ENCODE measurements at places on chromosomes 4 and X.

DNA sequence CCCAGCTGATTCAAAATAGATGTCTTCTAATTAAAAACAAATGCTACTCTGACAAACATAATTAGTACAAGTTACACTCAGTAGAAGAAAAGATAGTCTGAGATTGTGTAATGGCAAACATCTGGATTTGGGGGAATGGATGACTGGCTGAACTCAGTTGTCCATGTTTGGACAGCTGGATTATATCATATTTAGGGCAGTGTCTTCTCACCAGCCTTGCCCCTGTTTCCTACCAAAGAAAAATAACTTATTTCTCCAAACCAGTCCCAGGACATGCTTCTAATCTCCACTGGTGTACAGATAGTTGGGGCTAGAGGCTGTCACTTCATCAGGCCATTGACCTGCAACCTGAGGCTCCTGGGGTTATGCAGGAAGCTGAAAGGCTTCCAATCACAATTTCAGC is 237.3 kb downstream of the USP46 start:
- DNase-seq = no peak

DNA sequence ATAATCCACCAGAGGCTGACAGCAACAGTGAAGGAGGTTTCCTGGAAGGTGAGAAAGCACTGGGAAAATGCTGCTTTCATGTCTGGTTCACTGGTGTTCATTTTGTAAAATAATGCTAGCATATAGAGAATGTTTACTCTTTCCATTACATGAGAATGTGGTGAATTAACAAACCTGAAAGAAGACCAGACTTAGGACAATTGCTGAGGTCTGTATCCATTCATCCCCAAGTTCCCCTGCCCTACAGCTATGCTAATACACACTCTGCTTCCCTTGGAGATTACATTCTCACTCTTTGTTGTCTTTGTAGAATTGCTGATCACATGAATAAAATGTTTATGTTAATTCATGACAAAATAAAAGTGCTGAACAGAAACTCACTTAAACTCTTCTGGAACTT is 99.5 kb downstream of the ARHGAP6 start:
- DNase-seq = no peak

DNA sequence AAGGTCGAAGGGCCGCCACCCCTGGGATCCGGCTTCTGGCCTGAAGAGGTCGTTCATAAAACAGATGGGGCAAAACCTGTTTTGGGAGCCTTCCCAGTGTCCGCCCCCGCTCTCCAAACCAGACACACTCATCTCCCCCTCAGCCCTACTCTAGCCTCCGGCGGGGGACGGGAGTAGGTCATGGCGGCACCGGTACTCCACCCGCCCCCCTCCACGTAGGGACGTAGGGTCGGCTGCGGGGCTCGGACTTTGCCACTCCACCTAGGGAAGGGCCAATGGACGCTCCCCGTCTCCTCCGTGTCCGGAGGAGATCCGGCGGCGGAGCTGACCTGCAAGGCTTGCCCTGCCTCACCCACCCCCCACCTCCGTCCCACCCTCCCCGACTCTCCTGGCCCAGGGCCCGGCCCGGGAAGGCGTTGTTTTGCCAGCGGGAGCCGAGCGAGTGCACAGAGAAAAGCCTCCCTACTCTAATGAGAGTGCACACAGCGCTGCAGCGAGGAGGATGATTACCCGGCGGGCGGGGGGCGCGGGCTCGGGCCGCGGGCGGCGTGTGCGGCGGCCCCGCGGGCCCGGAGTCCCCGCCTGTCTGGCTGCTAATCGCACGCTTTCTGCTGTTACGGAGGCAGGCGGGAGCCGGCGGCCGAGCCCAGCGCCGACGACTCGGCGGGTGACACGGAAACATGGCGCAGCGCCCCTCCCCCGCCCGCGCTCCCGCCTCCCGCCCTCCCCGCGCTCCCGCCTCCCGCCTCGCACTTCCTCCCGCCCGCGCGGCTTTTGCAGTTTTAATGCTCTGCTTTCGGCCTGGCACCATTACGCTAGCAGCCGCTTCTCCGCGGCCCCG is 8.3 kb upstream of the BCOR start:
- no peak for DNase-seq

GRCh38 chrX:13937370-13938050 is 92.2 kb downstream of the GEMIN8 start:
- DNase-seq = no peak

GRCh38 chrX:2632533-2633504 is 58.3 kb upstream of the CD99 start:
- DNase-seq = no peak

GRCh38 chrX:40096395-40097091 is 1.2 kb downstream of the BCOR start:
- no peak for DNase-seq

DNA sequence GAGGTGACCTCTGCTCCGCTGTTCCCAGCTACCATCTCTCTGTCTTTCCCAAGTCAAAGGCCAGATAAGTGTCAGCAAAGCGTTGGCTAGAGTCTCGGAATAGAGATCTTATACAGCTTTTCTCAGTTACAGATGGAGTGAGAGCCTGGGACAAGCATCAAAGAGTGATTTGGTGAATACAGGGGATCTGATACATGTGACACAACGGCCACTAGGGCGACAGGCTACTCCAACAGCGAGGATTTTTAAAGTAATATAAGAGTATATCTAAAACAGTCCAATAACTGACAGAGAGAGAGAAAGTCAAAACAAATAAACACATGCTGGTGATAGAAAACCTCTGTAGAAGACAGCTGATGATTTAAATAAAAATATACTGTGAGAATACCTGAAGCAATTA is 433.1 kb upstream of the SMIM31 start:
- DNase-seq = no peak

DNA sequence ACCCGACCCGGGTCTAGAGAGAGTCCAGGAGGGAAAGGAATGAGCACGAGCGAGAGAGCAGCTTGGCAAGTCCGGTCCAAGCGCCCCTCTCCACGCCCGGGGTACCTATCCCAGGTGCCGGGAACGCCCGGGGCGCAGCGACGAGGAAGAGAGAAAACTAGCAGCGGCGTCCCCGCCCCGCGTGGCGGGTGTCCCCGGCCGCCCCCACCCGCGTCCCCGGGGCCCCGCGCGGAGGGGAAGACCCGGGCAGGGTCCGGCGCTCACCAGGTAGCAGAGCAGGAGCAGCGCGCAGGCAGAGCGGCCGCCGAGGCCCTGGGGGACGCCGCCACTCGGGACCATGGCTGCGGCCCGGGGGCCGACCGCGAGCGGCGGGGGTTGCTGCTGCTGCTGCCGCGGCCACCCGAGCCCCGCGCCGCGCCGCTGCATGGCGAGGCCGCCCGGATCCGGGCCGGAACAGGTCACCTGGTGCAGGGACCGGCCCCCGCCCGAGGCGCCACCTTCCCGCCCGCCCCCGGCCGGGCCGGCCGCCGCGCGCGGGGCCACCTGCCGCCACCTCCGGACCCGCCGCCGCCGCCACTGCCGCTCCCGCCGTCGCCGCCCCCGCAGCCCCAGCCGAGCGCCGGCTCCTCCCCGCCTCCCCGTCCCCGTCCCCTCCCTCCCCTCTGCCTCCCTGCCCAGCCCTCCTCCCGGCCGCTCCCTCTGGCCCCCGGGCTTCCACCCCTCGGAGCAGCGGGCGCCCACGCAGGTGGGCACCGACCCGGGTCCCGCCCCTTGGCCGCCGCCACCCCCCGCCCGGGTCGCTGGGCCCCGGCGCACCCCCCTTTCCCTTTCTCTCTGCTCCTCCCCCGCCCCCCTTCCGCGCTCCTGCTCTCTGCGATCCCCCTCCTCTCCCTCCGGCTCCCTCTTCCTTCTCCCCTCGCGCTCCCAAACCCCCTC is at the start of gene SEL1L3:
TSS of gene SEL1L3 (minus strand) at position 578 of the 936 bp plus-strand sequence. CDS start at position 426, 152 bp downstream.
- DNase-seq = peak; percentile 84

GRCh38 chr4:19748519-19749479 is 502.9 kb upstream of the SLIT2 start:
- DNase-seq = no peak

DNA sequence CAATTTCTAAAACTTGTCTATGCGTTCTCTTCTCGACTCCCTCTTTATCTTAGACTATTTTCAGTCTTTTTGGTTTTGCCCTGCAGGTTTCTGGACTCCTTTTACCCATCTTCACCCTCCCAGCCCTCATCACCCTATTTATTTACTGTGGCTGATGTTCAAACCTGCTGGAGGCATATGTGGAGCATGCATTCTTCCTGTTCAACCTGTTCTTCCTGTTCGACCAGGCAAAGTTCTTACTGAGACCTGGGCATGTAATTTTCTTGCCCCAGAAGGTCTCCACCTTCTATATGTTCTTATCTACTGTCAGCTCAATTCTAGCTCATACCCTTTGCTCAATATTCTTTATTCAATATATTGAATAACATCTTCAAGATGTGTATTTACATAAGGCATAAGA is 69.4 kb upstream of the AGA start:
- no peak for DNase-seq

- no peak for DNase-seq
These were observed 123.5 kb downstream of the TMEM144 start for GRCh38 chr4:158333820-158334219.

GRCh38 chr4:16492872-16493271 is 266.6 kb upstream of the TAPT1 start:
- DNase-seq = no peak

DNA sequence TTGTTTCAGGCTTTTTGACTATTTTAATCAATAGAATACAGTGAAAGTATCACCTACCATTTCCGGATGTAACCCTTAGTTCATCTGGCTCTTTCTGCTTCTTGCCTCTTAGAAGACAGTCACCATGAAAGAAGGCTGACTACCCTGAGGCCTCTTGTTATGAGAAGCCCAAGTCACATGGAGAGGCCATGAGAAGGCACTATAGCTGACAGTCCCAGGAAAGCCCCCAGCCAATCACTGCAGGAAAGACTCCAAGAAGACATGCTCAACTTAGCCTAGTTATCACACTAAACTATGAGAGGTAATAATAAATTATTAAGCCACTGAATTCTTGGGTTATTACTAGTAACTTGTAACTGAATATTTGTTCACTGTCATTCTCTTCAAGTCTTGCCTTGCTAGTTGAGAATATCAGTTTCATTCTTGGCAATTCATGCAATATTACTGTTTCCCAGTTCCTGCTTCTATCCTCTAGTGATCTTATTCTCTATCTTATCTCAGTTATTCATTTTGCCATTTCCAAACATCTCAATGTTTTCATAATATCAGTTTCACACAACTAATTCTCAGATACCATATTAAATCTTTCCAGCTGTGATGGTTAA is 57.1 kb upstream of the GUCY1A1 start:
- DNase-seq = no peak

DNA sequence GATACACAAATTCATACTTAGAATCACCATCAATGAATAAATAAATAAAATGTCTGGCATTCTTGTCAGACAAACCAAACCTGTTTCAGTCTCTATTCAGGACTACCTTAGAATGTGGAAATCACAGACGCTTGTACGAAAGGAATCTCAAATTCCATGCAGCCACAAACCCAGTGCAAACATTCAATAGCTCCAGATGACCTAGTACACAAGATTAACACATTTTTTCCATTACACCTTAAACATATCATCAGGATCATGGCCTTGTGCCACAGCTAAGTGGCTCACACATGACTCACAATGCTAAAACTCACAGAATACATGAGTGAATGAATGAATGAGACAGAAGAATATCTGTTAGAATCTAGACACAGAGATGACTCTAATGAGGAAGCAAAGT is 134.2 kb downstream of the PWWP3B start:
- no peak for DNase-seq

GRCh38 chrX:39922926-39923325 is 174.8 kb downstream of the BCOR start:
- no peak for DNase-seq

DNA sequence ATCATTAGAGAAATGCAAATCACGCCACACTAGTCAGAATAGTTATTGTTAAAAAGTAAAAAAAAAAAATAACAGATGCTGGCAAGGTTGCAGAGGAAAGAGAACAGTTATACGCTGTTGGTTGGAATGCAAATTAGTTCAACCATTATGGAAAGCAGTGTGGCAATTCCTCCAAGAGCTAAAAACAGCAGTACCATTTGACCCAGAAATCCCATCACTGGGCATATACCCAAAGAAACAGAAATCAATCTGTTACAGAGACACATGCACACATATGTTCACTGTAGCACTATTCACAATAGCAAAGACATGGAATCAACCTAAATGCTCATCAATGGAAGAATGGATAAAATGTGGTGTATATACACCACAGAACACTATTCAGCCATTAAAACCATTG is 388.7 kb upstream of the FMR1 start:
- no peak for DNase-seq

Data from osteocyte (in vitro differentiated cells).